HAP-1 (cell line): ENCODE measurements at places on chromosomes 2 and 18.

GRCh38 chr18:45562567-45563479, 52.5 kb upstream of the SLC14A2 start:
- no peak for DNase-seq

DNA sequence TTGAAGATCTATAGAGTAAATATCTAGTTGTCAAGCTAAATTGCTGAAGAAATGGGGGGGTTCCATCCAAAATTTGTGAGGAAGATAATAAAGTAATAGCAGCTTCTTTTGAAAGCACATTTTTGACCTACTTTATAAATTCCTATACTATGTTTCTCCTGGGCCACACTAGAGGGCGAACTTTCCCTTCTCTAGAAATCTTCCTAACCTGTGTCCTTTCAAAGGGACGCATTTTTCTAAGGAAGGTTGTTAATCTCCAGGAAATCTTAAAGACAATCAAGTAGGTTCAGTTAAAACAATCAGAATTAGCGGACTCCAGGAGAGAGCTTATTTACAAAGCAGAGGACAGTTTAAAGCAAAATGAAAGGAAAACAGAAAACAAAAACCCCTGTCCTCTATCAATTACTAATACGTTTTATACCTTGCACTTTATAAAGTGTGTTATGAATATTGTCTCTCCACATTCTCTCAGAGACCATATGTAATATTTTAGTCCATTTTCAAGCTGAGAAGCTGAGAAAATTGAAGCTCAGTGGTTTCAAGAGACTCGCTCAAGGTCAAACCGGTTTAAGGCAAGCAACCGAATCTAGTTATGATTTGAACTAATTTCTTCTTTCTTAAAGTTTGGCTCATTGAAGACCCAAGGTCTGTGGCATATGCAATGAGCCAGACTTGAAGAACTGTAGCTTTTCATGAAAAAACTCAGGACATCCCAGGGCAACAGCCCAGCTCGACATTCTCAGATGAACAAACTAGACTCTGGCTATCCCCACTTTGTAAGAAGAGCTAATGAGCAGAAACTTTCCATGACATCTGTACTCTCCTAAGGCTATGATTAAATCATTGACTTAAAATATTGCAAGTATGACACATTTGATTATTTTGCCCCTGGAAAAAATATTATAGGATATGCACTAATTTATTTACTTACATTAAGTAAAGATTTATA, 273.6 kb downstream of the PAX3 start:
- DNase-seq: peak; percentile 75

- no peak for DNase-seq
These were observed 585 bp downstream of the ABCA12 start for GRCh38 chr2:215137741-215138340.

GRCh38 chr2:40213619-40214018, 238.3 kb downstream of the SLC8A1 start:
- DNase-seq: no peak

- DNase-seq: peak; percentile 93
These were observed 165.4 kb downstream of the MYCN start for GRCh38 chr2:16105669-16106281.

- no peak for DNase-seq
These were observed 5.5 kb upstream of the TACR1 start for GRCh38 chr2:75204833-75205232.

DNA sequence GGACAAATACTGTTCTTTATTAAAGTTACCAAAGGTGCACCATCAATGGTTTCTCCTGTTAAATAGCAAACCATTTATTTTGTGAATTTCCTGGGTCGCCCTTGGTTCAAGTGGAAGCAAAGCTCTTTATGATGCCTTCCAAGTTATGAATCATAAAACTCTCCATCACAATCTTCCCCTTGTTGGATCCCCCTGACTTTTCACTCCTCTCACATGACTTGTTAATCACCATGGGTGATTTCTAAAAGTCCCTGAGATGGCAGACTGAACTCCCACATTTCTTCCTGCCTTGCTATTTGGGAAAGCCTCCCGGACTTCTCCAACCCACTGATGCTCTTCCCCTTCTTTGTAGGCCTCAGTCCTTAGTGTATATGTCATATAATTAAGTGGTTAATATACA, 176.0 kb downstream of the THADA start:
- no peak for DNase-seq

DNA sequence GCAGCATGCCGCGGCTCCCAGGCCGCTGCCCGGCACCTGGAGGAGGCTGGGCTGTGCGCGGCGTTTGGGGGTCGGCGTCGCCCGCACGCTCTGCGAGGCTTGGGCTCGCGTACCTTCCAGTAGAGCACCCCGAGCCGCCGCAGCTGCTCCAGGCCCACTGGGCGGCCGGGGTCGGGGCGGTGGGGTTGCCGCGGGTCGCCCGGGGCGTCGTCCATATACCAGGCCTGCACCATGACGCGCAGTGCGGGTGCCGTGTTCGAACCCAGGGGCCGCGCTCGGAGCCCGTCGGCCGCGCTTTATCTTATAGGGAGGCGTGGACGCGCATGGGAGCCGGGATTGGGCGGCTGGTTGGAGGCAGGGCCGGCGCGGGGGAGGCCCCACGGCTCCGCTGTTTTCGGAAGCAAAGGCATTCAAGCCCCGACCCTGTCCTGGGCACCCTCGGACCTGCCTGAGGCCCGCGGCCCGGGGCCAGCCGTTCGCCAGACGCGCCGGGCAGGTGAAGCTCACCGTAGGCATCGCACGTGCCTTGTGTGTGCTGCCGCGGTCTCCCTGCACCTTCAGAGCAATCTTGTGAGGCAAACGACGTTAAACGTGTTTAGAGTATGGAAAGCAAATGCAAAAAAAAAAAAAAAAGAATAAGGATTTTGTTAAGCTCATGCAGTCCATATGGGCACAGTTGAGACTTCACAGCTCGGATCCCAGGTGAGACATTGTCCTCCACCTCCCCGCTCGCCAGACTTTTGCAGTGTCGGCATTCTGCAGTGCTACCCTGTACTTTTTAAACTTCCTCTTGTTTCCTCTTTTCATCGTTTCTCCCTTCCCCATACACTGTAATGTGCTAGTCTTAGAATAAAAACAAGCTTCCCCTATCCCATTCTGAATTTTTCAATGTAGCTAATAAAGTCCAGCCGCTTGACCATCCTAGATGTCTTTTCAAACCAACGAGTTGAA, at the start of gene ADI1:
TSS of gene ADI1 (minus strand) at position 277 of the 951 bp plus-strand sequence. CDS start at position 233, 44 bp downstream.
- DNase-seq: peak; percentile 41

- DNase-seq: no peak
These were observed 64.6 kb downstream of the DSEL start for GRCh38 chr18:67451960-67452359.
